CD8-positive, alpha-beta memory T cell (primary cell): ENCODE measurements at places on chromosomes 4 and X. TPM values are rescaled to one million over a fixed set of nuclear protein-coding genes. Genes with fewer than 3 reads are reported as not detected.

GRCh38 chr4:118703118-118703517 lies 17.9 kb downstream of the METTL14 start:
- no peak for DNase-seq
- H3K27ac ChIP-seq, result no peak overlapping the region
- no peaks in the 10 kb centered on the region for H3K4me1 ChIP-seq
- peaks cover 31% of the 10 kb centered on the region for H3K36me3 ChIP-seq
- H3K27me3 ChIP-seq, result no peaks in the 10 kb centered on the region
- no peak overlapping the region for H3K4me3 ChIP-seq

The PFKFB1 gene
- 0.53 TPM for total RNA-seq

DNA sequence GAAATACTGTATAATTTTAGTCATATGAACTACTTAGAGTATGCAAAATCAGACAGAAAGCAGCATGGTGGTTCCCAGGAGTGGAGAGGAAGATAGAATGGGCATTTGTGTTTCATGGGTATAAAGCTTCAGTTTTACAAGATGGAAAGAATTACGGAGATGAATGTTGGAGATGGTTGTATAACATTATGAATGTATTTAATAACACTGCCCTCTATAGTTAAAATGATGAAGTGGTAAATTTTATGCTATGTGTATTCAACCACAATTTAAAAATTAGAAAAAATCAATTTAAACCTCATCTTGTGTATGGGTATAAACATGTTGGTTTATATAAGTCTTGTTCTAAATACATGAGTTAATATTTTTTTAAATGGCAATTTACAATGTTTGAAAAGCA lies 521.1 kb downstream of the FSTL5 start:
- H3K4me1 ChIP-seq, result no peaks in the 10 kb centered on the region
- DNase-seq, result no peak
- no peaks in the 10 kb centered on the region for H3K27me3 ChIP-seq
- no peaks in the 10 kb centered on the region for H3K36me3 ChIP-seq
- H3K27ac ChIP-seq, result no peak overlapping the region

- no peak overlapping the region for H3K27ac ChIP-seq
- H3K27me3 ChIP-seq, result no peaks in the 10 kb centered on the region
- DNase-seq, result no peak
- H3K4me3 ChIP-seq, result no peak overlapping the region
- H3K36me3 ChIP-seq, result no peaks in the 10 kb centered on the region
Observed at GRCh38 chrX:94053575-94053974, 379.6 kb downstream of the FAM133A start.

The PWWP3B gene
- total RNA-seq, result not detected

DNA sequence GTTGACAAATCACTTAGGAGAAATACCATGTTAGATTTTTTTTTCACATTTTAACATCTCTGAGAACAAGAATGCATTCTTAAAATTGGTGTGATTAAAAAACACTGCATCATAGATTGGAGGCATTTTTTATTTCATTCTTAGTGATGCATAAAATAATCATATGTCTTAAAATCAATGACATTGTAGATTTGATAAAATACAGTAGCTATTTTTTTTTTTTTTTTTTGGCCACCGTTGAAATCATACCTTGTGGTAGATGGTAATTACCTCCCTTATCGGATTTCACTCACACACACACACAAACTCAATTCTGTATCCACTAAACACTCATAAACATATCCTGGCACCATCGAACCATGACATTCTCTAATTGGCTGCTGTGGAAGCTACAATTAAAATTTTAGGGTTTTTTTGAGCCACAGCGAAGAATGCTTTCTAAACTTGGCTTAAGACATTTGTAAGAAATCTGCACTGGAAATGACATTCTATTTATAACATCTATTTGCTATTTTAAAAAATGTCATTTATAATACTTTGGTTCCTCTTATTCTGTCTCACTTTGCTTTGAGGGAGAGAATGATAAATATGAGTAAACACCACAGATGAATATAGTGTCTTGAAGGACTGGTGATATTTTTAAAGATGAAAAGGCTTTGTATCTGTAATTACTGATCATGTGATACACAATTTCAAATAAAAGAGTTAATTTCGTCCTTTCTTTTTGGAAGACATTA lies 60.1 kb downstream of the CCSER1 start:
- no peak overlapping the region for H3K27ac ChIP-seq
- DNase-seq, result no peak
- no peak overlapping the region for H3K4me3 ChIP-seq
- no peaks in the 10 kb centered on the region for H3K36me3 ChIP-seq

- no peak overlapping the region for H3K4me3 ChIP-seq
- no peaks in the 10 kb centered on the region for H3K36me3 ChIP-seq
- no peaks in the 10 kb centered on the region for H3K4me1 ChIP-seq
- H3K27ac ChIP-seq, result no peak overlapping the region
- no peaks in the 10 kb centered on the region for H3K27me3 ChIP-seq
Observed at GRCh38 chr4:132395561-132395960, 753.5 kb upstream of the PCDH10 start.

DNA sequence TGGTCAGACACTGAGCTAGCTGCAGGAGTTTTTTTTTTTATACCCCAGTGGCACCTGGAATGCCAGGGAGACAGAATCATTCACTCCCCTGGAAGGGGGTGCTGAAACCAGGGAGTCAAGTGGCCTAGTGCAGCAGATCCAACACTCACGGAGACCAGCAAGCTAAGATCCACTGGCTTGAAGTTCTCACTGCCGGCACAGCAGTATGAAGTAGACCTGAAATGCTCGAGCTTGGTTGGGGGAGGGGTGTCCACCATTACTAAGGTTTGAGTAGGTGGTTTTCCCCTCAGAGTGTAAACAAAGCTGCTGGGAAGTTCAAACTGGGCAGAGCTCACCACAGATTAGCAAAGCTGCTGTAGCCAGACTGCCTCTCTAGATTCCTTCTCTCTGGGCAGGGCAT lies 537.9 kb upstream of the LCORL start:
- H3K4me1 ChIP-seq, result no peaks in the 10 kb centered on the region
- DNase-seq, result no peak
- no peaks in the 10 kb centered on the region for H3K27me3 ChIP-seq
